ENCODE measurements at places on chromosomes 3 and 15.

- DNase-seq: no peak
These were observed 149.2 kb upstream of the VEPH1 start for GRCh38 chr3:157652366-157652765.

GRCh38 chr3:156837115-156837514, 11.0 kb downstream of the LEKR1 start:
- no peak for DNase-seq

GRCh38 chr3:46100812-46101211, 73.5 kb upstream of the XCR1 start:
- no peak for DNase-seq

DNA sequence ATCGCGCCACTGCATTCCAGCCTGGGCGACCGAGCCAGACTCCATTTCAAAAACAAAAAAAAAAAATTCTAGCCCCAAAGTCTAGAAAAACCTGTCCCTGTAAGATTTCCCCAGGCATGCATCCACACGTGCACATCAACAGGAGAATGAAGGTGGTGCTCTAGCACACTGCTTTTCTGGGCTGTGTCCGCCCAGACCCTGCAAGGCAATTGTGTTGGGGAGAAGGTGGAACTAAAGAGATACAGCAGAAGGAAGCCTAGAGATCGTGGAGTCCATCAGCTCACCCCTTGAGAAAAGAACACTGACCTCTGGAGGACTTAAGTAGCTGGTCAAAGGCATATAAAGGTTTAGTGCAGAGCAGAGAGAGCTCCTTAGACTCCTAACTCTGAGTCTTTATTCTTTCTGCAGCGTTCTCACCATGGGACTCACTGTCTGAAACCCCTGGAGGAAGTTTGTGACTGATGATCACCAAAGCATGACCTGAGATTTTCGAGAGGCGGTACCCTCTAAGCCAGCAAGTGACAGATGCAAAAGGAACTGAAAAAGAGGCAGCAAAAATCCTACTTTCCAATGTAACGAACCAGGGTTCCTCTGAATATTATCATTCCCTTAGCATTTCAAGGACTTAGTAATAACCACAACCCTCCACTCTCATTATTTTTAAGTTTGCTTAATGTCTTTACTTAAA, 179.8 kb downstream of the MEX3B start:
- DNase-seq: no peak

DNA sequence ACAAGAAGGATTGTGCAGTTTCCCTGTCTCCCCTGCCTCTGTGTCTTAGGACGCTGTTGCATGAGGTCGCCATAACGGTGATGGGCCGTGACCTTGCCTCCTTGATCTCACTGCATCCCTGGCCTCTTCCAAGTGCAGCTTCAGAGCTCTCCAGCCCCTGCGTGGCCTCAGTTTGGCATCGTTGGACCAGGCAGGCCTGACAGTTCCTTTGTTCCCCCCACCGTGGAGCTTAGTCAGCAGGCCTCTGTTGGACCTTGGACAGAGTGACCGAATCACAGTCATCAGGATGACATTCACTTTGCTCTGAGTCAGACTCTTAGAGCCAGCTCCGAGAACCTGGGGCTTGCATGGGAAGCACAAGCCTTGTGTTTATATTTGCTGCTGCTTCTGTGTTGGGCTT, 139.4 kb downstream of the OPA1 start:
- no peak for DNase-seq

DNA sequence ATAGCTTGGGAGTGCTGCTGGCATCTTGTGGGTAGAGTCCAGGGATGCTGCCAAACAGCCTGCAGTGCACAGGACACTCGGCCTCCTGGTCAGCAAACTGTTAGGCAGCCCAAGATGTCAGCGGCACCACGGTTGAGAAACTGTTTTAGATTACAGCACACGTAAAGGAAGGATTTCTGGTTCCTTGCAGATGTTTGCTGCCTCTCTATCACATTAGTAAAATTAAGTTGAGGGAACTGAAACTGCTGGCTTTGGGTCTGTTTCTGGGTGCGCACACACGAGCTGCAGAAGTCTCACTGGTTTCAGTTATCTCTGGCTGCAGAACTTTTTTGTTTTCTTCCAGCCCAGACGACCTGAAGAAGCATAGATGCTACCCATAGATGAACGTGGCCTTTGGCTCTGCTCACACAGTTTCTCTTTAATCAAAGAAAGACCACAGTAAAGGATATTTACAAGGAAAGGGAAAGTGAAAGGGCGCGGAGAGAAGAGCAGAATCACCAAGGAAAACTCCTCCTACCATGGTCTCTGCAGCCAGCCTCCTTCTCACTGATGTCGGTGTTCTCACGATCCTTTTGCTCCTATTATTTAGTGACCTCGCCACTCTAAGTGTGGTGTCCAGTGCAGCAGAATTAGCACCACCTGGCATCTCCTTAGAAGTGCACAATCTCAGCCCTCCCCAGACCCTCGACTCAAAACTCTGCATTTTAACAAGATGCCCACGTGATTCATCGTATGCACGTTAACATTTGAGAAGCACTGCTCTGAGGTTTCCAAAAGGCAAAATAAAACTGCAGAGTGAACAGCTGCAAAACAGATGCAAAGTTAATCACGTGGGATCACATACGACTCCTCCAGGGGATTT, 50.6 kb upstream of the AKAP13 start:
- no peak for DNase-seq

DNA sequence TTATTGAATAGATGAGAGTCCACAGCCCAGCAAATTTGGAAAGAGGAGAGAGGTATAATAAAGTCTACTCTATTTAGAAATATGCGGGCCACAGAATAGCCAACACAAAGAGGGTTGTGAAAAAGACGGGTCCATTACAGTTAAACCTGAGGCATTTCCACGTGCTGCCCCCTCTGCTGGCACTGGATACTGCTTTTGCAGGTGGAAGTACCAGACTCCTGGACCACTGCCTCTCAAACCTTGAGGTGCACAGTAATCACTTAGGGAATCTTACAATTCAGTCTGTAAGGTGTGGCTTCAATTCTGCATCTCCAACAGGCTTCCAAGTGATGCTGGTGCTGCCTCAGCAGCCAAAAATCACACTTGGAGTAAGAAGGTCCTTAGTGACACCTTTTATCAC, 3.0 kb upstream of the TFDP2 start:
- no peak for DNase-seq

DNA sequence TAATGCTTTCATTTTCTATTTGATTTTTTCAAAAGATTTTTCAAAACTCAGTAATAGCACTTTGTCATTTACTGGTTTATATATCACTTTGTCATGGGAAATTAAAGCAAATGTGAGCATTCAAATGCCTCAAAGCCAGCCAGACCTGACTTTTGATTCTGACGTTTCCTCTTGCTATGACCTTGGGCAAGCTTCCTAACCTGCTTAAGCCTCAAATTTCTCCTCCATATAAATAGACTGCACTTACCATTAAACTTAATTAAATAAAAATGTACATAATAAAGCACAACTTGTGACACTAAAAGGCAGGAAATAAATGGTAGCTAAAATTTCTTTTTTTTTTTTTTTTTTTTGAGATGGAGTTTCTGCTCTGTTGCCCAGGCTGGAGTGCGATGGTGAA, 19.2 kb downstream of the MCF2L2 start:
- no peak for DNase-seq

GRCh38 chr15:91854639-91854990, 1.1 kb downstream of the SLCO3A1 start:
- no peak for DNase-seq

- DNase-seq: no peak
These were observed 315.8 kb upstream of the ROBO2 start for GRCh38 chr3:76724075-76724474.

DNA sequence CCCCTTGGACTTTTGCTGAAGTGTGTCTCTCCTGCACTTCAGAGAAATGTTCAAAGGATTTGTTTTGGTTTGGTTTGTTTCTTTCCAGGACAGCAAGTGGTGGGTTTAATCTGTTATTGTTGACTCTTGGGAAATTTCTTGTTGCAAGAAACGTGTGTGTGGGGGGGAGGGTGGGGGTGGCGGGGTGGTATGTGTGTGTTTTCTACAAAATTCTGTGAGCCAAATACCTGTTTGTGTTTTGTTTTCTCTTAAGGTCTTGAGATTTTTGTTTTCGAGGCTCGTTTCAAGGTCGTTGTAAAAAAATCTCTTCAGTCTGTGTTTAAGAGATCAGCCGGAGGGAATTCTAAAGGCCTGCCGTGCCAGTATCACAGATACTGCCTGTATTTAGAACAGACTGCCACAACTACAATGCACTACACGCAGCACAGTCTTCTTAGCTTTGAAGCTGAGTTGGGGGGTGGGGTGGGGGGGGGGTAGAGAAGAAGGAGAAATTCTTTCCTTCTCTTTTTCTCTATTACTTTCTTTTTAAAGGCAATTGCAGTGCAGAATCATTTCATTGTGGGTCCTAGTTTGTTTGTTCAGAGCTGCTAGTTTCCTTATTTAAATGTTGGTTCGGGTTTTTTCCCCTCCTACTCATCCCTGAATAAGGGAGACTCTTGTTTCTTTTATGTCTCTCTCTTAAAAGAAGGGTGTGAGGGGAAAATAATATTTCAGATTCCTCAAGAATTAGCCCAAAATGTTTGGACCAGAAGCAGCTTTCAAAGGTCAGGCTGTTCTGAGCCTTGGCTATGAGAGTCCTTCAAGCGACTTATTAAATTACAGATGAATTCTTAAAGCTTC, 1.4 kb upstream of the BCL6 start:
- DNase-seq: no peak

GRCh38 chr3:97815149-97815917, 6.5 kb upstream of the CRYBG3 start:
- no peak for DNase-seq

GRCh38 chr3:113259196-113259595, 47.8 kb downstream of the BOC start:
- no peak for DNase-seq

DNA sequence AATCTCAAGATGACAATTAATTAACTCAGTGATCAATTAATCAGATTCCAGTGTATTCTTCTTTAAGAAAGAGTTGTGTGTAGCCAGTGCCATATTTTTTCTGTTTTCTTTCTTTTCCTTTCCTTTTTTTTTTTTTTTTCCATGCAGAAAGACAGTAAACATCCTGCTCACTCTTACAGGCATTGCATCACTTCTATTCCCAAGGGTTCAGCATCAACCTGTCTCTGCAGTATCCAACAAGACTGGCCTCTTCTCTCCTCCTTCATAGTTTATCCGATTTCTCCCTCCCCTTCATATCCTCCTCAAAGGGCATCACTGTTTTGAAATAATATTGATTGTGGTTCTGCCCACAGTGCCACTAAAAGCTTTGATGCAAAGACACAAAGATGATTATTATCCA, 17.0 kb upstream of the SLC9A9 start:
- no peak for DNase-seq

GRCh38 chr15:74123131-74123429, 7.3 kb upstream of the ISLR2 start:
- no peak for DNase-seq

DNA sequence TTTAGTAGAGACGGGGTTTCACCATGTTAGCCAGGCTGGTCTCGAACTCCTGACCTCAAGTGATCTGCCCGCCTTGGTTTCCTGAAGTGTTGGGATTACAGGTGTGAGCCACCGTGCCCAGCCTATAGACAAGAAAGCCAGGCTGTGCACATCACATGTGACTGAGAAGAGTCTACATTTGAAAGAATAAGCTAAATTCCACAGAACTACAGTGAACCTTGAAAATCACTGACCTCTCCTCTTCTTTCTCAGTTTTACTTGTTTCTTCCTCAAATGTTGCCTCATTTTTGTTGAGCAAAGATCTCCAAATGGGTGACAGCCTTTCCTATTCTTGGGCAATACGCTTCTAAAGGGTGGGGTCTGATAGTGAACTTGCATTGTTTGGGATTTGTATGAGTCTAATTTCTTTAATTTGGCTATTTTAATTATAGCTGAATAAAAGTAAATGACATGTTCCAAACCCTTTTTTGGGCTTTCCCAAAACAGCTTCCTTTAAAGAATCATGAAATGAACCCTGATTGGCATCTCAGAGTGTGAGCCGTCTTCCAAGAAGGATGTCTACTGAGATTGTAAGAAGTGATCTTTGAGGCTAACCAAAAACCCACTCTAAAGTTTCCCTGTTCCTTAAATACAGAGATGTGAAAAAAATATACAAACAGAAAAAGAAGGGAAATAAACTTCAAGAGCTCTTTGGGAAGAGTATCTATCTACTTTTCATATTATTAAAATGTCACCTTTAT, 21.6 kb upstream of the SPTBN5 start:
- no peak for DNase-seq

DNA sequence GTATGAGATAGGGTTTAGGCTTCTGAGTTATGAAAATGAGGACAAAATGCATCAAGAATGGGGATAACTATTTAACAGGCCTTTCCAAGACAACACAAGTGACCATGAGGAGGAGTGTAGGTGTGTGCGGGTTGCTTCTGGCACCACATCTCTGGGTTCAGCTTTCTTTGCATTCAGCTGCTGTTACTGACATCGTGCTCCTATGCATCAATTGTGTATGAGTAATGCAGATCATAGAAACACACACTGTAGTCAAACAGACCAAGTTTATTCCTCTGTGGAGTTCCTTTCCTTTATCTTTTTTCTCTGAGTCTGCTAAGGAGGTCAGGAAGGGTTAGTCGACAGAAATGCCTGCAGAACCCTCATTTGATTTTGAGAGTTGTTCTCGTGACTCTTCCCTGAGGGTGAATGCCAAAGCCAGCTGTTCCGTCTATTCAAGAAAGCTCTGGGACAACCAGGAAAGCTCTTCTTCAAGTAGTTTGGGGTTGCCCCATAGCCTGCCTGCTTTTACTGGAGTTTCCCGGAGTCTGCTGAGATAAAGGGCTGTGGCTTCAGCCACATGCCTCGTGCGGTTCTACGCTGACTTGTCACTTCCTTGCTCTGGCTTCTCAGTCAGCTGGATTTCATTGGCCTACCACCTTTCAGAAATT, 136.7 kb upstream of the TLE3 start:
- no peak for DNase-seq

GRCh38 chr3:89565098-89565497, 457.7 kb downstream of the EPHA3 start:
- DNase-seq: no peak

DNA sequence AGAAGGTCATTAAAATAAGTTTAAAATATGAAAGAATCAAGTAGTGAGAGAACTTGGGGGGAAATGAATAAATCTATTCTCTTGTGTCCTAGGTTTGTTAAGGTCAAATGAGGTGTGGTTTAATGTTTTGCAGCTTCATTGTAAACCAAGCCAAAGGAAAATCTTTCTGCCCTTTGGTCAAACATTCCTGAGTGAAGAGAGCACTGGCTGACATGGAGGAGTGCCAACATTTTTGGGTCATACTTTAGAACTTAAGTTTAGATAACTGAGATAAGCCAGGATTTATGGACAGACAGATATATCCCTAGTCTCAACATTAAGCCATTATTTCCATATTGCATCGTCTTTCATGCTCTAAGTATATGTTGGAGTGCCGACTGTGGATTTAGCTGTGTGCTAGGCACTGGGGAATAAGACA, 66.4 kb downstream of the PTPRG start:
- DNase-seq: no peak

DNA sequence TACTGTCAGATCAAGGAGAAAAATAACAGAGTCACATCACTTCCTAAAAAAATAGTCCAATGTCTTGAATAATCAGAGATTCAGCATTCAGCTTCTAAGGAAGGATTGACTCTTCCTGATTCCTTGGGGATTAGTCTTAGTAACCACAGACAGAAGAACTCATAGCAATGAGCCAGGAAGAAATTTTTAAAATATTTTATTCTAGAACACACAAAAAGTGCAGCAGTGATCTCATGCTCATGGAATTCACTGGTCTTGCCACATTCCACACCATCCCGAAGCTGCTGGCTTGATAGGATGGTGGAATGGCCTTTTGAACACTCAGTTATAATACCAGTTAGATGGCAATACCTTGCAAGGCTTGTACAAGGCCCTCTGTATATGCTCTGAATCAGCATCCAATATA, 43.0 kb upstream of the ABI3BP start:
- DNase-seq: no peak

All from NCI-H524 treated with DMSO at 0.1 percent for 48 hours (cell line).